ENCODE measurements at places on chromosomes 12 and 14.

DNA sequence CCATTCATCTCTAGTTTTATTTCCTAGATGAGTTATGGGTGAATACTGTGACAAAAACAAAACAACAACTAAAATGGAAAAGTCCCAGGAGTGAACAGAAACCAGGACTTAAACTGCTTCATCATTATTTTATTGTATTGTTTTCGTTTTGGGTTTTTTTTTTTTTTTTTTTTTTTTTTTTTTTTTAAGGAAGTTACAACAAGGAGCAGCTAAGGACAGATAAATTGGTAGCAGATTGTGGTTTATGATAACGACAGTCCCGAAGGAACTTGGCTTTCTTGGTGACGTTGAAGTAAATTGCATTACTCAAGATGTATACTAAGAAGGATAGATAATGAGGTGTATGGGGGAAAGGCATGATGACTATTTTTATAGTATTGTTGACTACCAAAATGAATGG lies 866.3 kb downstream of the NRXN3 start:
- DNase-seq, result no peak

DNA sequence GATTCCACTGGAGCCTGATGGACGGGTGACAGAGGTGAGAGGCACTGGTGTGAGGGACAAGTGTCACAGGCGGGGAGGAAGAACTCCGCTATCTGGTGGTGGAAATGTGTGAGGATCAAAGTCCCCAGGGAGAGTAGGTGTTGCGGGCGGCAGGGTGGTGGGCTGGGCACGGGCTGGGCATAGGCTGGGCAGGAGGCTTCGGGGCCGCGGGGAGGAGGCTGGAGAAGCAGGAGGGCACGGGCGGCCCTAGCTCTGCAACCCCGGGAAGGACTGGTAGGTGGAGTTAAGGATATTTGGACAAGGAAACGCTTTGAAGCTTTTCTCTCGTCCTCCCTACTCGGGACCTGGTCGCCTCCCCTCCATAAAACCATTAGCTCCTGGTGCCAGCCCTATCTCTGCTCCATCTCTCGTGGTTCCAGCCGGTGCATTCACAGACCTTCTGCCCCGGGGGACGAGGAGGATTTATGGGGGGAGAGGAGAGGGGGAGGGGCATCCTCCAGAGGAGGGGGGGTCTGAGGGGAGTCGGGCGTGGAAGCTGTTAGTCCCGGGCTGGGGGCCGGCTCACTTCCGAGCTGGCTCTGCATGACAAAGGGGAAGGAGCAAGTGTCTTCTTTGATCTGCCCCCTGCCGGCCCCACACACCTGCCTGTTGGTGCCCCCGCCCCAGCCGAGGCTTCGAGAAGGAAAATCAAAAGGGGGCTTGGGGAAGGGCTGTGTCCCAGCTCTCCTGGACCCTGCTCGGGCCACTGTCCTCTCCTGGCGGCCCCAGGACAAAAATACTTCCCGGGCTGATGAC lies 504 bp downstream of the WNT5B start:
- no peak for DNase-seq

DNA sequence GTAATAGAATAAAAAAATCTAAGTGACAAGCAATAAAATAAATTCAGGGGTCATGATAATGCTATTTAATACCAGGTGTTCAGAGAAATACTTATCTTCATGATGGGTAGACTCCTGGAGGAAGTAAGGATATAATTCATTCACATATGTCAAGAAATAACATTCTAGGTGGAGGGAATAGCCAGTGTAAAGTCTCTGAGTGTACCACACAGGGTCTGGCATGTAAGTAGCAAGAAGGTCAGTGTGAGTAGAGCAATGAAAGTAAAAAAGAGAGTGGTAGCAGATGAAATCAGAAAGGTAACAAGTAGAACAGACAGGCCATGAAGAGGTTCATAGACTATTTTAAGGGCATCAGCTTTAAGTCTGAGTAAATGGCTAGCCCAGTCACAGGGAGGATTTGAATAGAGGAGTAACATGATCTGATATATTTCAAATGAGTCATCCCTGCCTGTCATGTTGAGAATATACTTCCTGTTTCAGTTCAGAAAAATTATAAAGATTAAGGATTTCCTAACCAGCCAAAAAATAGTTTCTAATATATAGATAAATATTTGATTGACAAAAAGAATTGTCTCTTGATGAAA lies 519.9 kb downstream of the C12orf50 start:
- no peak for DNase-seq

GRCh38 chr14:94341656-94342333 lies 18.7 kb upstream of the SERPINA6 start:
- DNase-seq, result no peak

DNA sequence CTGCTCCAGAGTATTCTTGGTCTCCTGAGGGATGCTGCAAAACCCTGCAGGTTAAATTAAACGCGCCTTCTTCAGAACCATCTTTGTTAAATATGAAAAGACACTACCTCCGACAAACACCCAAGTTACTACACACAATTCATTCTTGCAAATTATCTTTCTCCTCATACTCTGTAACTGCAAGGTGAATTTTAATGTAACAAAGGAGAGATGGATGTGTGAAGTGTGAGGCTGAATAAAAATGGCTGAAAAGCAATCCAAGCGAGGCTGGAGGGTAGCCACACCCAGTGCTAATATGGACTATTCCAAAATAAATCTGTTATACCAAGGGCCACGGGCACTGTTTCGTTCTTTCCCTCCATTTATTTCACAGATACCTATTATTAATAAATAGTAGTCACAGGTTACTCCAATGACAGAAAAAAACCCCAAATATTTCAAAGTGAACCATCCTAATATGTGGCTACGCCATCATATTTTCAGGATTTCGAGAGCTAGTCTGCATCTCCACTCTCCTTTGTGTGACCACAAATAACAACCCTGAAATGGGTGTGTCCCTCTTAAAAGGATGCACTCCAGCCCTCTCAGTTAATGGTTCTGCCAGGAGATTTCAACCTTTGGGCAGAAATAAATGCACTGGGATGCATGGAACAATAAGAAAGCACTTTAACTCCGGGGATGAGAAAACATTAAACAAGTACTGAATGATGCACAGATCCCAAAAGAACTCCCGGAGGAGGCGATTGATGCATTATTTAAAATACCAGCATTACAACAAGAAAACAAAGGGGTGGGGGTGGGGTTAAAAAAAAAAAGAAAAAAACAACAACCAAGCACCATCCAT lies 53.1 kb upstream of the CCDC175 start:
- DNase-seq, result no peak
